ENCODE measurements at places on chromosomes 6 and 20.

GRCh38 chr6:145621776-145622175 lies 113.5 kb downstream of the EPM2A start:
- no peak for DNase-seq

GRCh38 chr20:47741669-47742608 lies 43.3 kb downstream of the SULF2 start:
- peak; percentile 64 for DNase-seq

DNA sequence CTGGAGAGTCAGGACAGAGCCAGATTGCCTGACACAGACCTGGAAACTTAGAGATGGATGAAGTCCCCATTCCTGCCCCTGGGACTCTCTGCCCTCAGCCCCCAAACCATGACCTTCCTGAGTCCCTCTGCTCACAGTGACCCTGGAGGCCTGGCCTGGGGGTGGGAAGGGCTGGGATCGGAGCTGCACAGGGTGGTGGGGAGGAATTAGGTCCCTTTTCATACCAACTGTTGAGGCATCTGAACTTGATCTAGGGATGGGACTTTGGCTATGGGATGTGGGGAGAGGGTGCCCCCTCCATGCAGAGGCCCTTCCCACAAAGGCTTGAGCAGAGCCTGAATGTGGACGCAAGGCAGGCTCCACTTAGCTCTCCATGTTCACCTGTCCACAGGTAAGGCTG lies 144.1 kb downstream of the MRPL14 start:
- no peak for DNase-seq

DNA sequence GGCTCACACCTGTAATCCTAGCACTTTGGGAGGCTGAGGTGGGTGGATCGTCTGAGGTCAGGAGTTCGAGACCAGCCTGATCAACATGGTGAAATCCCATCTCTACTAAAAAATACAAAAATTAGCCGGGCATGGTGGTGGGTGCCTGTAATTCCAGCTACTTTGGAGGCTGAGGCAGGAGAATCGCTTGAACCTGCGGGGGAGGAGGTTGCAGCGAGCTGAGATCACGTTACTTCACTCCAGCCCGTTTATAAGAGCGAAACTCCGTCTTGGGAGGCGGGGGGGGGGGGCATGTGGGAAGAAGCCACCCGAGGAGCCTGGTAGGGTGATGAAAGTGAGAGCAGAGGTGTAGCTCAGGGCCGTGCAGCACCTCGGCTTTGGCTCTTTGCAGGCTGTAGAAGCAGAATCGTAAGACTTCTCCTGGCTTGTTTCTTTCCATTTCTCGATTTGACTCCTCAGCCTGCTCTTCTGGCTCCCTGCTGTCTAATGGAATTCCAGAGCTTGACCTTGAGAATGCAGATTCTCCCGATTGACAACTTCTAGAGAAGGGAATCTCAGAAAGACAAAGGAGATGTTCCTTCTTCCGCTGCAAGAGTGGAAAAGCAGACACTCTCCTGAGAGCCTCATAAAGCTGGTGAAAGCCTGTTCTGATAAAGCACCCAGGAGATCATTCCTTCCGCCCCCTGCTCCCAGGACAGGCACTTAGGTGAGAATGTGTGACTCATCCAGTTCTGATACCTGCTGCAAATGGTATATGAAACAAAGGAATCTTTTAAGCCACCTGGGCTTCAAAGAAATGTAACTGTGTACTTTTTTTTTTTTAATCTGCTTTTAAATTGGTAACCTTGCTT lies 26.0 kb upstream of the PPP1R16B start:
- no peak for DNase-seq

DNA sequence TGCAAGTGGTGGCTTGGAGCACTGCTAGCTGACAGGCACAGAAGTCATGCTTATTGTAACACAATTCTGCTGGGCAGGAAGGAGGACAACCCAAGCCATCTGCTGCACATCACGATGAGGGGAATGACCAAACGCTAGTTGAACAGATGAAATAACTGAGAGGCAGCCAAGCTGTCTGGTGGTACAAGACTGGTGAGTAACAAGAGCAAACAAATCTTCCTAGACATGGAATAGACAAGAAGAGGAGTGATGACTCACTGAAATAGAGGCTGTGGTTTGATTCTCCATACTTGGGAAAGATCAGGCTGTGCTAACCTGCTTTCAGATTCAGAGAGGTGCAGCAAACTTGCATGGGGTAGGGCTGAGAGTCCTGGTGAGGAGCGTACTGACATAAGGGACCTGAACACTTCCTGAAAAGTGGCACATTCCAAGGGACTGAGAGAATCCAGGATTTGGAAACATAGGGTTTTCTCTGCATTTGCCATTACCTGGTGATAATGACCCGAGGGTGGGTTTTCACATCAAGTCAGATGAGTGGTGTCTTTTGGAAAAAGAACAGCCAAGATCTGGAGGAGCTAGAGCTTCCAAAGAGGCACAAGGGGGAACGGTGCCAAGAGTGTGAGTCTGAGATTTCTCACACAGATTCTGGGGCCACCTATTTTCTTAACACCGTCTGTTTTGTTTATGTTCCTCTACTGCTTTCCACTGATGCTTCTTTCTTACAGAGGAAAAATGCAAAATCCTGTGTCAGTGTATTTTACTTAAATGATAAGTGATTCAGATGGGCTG lies 60.0 kb downstream of the PRL start:
- peak; percentile 93 for DNase-seq

DNA sequence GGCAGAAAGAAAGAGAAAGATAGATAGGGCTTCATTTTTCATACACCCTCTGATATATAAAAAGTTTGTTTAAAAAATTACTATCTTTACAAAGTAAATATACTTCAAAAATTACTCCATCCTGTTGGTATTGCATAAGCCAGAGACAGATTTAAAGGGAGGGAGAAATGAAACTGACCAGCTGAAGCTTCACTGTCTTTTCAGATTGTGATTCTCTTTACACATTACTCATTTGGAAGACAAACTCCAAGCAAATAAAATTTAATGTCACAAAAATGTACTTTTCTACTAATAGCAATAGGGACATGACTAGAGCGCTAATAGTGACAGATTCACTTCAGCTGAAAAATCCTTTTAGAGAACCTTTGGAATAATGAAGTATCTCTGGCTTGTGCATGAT lies 38.6 kb upstream of the MARCKS start:
- DNase-seq = no peak

GRCh38 chr20:49984426-49985153 lies 1.8 kb downstream of the SNAI1 start:
- DNase-seq = no peak

DNA sequence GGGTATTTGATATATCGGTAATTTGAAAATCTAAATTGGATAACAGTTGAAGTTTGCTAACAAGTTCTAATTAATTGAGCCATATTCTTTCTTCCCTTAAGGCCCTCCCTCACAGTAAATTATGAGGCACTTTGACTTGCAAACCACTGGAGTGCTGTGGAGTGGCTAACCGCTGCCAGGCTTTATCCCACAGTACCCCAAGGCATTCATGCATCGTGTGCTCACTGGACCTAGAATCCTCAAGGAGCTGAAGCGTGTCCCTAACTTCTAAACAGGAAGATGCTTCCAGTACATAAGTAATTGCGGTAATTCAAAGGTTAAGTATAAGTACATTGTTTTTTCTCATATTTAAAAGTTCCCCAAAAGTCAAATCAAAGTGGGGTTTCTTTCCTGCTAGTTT lies 499.9 kb downstream of the TFAP2A start:
- DNase-seq = no peak

DNA sequence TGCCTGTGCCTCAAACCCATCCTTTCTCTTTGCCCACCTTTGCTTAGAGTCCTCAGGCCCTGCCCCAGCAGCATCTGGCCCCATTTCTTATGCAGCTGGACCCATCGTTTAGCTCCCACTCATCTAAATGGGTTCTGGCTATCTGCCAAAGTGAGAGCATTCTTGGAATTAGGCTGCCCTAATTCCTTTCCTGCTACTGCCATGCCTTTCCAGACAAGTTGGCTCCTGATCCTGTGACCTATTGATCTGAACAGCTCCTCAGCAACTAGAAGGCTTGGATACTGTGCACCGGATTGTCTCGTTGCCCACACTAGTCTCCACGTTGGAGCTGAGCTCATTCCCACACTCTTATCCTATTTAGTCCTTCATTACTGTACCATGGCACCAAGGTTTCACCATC lies 22.9 kb downstream of the DZANK1 start:
- DNase-seq = peak; percentile 4

DNA sequence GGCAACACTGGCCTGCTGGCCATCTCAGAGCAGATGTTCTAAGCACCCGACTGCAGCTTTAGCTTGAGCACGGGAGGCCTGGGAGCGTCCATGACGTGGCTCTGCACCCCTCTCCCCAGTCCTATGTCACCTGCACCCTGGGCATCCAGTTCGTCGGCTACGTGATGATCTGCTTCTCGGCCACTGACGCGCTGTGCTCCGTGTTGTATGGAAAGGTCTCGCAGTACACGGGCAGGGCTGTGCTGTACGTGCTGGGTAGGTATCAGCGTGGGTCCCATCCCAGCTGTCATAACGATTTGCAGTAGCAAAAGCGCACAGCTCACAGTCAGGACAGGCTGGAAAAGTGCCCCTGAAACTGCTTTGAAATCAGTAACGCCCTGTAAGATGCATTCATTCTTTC lies 14.7 kb downstream of the UNC93A start:
- no peak for DNase-seq

DNA sequence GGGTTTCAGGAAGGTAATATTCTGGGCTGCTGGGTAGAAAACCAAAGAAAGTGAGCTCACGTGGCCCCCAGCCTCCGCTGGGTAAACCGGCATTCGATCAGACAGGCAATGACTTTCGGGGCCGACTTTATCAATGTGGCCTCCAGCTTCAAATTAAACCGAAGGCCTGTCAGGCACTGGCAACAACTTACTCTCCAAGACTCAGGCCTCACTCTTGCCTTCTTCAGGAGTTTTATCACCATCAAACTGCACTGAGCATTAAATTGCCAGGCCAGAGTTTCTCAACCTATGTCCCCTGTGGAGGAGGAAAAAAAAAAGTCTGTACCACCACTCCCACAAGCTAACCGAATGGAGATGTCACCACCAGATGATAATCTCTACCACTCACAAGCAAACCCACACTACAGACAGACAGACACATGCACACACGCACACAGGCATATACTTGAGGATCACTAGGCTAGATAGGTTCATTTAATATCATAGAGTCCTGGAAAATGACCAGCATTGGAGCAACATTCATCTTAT lies 1.1 kb upstream of the MBOAT1 start:
- DNase-seq = no peak

DNA sequence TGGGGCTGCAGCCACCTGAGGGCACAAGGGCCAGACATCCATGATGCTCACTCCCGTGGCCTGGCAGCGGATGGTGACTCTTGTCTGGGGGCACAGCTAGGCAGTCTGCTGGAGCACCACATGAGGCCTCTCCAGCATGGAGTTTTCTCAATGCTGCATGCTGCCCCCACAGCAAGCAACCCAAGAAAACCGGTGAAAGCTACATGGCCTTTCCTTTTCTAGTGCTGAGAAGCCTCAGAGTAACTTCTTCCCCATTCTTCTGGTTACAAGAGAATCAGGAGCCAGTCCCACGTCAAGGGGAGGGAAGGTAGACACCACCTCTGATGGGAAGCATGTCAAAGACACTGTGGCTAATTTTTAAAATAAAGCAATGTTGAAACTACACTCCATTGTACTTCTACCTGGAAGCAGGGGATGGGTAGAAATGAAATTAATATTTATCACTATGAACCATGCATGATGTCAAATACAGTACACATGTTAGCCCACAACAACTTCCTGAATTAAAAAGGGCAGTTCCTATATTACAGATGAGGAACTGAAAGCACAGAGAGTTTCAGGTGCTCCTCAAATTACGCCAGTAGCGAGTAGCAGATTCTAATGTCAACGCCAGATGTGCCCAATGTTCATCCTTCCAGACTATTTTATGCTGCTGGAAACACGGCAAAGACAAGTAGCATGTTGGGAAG lies 101.5 kb downstream of the LAMP5 start:
- no peak for DNase-seq

DNA sequence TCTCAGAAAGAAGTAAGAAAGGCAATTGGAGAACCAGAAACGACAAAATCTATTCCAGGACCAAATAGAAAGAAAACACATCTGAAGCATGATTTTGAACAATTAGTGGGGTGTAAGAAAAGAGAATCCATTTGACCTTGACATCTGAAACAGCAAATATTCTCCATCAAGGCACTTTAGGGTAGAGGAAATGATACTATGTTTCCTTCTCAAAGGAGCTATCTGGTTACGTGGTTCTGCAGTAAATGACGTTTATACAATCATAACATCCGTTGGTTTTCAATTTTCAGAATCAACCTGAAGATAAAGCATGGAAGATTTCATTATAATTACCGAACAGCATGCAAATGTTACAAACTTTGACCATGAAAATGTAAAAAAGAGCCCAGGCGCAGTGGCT lies 8.2 kb upstream of the SIGLEC1 start:
- no peak for DNase-seq

GRCh38 chr6:150412221-150412620 lies 43.4 kb downstream of the IYD start:
- DNase-seq = no peak

DNA sequence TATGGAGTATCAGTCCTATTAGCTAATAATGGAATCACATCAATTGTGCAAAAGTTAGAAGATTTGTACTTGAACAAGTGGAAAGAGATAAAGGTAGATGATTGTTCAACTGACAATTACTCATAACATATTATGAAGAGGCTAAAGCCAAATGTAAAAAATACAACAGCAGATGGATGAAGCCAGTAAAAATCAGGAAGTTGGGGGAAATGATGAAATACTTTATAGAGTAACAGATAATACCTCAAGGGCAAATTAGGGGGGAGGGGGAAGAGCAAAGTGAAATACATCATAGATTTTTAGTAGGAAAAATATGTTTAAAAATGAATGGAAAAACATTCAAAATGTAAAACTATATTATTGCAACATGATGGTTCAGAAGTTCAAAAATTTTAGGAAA lies 114.0 kb downstream of the PDSS2 start:
- no peak for DNase-seq

- DNase-seq = no peak
Observed at GRCh38 chr20:64217539-64218221, 37.9 kb upstream of the PCMTD2 start.

- peak; percentile 80 for DNase-seq
Observed at GRCh38 chr6:22082218-22082617, 214.6 kb downstream of the PRL start.

DNA sequence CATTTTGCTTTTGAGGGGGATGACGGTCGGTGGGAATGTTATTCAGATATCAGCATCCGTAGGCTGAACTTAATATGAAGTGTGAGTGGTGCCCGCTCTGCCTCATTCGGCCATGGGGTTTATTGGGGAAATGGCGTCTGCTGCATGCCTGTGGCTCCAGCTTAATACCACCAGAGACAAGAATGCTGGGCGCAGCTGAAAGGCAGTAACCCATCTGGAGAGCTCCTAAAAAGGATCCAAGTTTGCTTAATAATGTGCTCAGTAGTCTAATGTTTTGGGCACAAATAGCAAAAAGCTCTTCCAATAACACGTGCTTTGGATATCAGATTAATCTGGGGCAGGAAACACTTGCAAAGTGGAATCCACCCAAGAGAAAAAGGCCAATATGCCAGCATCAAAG lies 273.0 kb upstream of the TAB2 start:
- peak; percentile 50 for DNase-seq
